ENCODE measurements at places on chromosomes 5 and 9. TPM values are rescaled to one million over a fixed set of nuclear protein-coding genes. Genes with fewer than 3 reads are reported as not detected.

CATSPER3 gene
- polyA plus RNA-seq = 1.4 TPM

- DNase-seq = no peak
Observed at GRCh38 chr9:129777769-129778130, 24.9 kb upstream of the PTGES start.

SPATA31C1 gene
- polyA plus RNA-seq = not detected

SPINK13 gene
- polyA plus RNA-seq = 0.43 TPM

GRCh38 chr9:130410443-130410842 lies 34.3 kb upstream of the ASS1 start:
- no peak for DNase-seq

- DNase-seq = peak; percentile 1
Observed at GRCh38 chr5:98200726-98201541, 572.5 kb upstream of the RGMB start.

DNA sequence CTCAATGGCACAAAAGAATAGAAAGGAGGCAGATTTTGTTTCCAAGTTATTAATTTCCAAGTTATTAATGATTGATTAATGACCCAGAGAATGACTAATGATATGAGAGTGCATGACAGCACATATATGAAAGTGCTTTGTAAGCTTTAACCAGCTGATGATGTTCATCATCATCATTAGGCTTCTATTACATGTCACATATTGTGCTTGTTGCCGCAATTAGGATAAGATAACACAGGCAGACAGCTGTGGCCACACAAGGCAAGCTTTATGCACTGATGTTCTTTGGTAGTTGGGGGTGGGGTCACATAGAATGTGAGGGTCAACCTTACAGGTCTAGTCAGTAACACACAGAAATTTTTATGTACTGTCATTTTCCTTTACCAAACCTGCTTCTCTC lies 219.7 kb downstream of the TRPM3 start:
- no peak for DNase-seq

DNA sequence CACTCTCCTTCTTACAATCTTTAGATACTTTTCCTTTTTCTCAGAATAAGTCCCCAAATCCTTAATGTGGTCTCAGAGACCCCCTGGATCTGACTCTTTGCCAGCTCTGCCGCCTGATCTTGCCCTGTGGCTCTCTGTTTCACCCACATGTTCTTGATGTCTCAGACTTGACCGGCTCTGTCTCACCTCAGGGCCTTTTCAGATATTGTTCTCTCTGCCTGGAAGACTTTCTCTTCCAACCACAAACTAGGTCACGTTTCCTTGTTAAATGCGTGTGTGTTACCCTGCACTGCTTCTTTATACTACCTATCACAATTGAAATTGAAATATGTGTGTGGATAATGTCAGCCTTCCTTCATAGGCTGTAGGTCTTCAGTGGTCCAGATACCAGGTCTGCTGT lies 265.4 kb upstream of the NUDT12 start:
- no peak for DNase-seq
